ENCODE measurements at places on chromosomes 5 and 9. TPM values are rescaled to one million over a fixed set of nuclear protein-coding genes. Genes with fewer than 3 reads are reported as not detected.

LCN1 gene
- total RNA-seq, result 0.47 TPM

MACIR gene
- 25.4 TPM for total RNA-seq

DNA sequence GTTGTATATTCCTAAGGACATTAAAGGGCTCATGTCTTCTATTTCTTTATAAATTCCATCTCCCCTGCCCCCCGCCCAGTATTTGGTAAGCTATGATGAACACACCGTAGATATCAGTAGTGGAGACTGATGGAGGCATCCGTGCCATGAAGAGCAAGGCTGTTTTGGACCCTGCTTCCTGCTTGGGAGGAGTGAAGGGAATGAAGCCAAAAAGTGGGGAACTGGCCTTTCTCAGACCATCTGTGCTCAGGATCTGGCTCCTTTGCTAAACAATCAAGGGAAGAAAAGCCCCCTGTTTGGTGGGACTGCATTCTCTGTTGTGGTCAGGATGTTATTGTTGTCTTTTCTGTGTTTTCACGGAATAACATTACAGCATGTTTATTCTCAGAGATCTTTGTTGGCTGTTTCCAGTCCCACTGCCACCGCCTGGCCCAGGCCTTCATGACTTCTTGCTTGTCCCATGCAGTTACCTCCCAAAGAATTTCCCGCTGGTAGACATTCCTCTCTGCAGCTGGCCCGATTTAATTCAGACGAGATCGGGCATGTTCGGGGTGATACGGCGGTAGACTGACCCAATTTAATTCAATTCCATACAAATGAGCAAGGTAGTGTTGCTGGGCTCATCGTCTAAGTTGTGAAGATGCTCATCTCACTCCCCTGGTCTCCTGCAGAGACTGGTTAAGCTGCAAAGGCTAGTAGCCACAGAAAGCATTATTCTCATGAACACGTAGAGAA is 31.4 kb upstream of the ANKH start:
- DNase-seq, result no peak

DNA sequence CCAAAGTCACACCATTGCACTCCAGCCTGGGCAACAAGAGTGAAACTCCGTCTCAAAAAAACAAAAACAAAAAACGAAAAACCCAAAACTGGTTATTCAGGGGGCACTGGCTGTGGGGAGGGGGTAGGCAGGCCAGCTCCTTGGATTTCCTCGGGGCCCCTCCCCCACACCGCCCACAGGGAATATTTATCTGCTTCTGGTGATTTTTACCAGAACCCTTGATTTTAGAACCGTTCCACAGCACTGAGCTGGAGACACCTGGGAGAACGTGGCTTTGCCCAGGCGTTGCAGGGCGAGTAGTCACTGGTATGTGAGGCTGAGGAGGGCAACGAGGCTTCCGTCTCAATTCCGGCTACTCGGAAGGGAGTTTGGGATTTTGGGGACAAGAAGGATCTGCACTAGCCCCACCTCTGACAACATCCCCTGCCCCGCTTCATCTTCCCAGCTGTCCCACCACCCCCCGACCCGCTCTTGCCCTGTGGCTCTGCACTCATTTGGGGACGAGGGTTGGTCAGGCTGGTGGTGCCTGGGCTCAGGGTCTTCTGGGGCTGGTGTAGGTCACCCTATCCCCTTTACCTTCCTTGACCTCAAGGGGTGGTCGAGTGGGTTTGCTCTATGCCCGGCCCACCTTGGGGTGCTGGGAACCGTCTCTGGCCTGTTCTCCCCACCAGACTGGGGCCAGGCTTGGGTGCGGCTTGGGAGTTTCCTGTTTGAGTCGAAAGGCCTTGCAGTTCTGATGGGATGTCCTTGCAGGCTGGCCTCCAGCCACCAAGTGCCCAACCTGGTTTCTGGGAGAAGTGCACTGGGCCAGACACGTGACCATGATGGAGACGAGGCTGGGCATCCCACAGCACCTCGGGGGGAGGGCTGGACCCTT is 3.5 kb downstream of the AHRR start:
- no peak for DNase-seq

IFNA1 gene
- total RNA-seq, result not detected

Measured in A172 (cell line).